Midbrain (tissue), 1 donor: ENCODE measurements at places on chromosomes 6 and 20.
A peak's percentile ranks its signal among the peaks of the same experiment; 100 is the strongest.

GRCh38 chr20:41366546-41367392 is at the start of gene EMILIN3:
Gene EMILIN3 (minus strand): TSS chr20:41366818. CDS start chr20:41366634, 184 bp downstream.
- DNase-seq: no peak

GRCh38 chr6:132713352-132714134 is at the start of gene VNN1:
Gene VNN1 (minus strand): TSS chr6:132714055. CDS start chr6:132714035, 20 bp downstream.
- DNase-seq: peak; percentile 4

DNA sequence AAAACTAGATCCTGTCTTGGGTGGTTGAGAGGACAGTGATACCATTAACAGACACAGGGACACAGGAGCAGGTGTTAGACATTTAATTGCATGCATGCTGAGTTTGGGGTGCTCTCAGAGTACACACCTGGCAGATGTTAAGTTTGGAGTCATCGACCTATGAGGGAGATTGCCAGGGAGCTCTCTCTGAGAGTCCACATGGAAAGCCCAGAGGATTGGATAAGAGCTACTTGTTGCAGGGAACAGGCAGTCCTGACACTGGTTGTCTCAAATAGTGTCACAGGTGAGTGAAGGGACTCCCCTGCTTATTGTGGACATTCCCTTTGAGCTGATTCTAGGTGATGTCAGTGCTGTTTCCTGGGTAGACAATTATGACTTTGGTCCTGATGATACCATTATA is 3.1 kb downstream of the ATRN start:
- no peak for DNase-seq

- no peak for DNase-seq
Observed at GRCh38 chr6:3094815-3095214, 23.7 kb upstream of the BPHL start.

DNA sequence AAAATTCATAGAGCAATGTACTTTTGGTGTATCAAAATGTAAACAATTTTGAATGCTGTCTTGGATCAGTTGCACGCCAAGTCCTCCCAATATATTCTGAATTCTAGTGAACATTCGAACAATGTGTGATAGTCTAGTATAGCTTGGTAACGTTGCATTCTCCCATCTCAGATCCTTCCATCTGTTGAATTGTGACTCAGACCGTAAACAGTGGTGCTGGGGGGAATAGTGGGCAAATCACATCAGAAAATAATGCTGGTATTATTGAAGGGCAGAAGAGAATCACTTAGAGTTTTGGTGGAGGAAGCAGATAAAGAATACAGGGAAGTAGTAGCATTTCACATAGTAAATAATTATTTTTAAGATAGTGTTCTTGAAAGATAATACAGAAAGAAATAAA is 45.7 kb upstream of the PBOV1 start:
- peak; percentile 42 for DNase-seq

GRCh38 chr6:97399208-97399607 is 116.2 kb upstream of the MMS22L start:
- no peak for DNase-seq

DNA sequence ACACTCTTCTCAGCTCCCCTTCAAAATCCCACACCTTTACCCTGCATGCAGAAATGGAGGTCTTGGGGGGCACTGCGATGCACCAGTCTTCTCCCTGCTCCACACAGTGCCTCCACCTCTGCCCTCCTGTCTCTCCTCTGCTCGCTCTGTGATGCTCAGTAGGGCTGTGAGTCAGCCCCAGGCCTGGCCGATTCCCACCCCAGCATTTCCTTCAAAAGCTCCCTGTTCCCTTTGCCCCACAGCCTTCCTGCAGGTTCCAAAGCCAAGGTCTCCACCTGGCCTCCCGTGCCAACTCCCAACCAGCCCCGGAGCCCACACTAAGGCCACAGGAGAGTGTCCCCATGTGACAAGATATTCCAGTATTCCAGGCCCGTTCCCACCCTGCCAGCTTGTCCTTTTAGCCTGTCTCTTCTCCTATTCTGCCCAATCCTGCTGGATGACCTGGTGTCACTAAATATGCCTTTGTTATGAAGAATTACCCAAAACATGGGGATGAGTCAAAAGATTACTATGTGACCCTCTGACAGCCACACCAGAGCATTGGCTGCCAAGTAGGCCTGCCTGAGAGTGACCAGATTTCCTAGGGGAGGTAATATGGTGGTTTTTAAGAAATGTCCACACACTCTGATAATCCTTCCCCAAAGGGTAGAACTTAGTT is 118.9 kb upstream of the NXT1 start:
- DNase-seq: no peak
